ENCODE measurements at places on chromosomes 13 and 19.

DNA sequence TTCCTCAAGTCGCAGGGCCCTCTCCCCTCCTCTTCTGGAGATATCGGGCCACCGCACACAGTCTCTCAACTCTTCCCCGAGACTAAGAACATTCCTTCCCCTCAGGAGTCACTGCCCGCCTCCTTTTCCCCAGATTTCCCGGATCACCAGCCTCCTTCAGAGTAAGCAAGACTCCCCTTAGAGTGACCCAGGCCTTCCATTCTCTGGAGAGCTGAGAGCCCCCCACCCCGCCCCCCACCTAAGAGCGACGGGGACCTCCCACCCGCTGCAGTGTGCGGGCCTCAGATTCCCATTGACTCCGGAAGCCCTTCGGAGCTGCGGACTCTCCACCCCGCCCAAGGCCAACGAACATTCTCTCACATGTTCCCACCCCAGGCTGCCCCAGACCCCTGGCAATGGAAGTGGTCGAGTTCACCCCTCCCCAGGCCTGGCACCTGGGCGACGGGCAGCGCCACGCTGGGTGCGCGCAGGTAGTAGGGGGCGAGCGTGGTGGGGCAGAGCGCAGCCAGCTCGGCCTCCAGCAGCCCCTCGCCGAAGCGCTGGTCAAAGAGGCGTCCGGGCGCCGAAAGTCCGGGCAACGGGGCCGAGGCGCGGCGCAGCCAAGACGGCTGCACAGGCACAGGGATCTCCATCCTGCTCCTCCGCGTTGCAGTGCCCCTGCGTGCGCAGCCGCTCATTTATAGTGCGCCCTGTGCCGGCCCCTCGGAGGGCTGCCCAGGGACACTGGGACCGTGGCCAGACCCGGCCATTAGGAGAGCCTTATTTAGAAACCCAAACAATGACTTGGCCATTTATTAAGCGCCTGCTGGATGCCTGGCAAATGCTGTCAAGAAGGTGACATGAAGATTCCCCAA, at the start of gene HSPB6:
Gene HSPB6, minus strand, starts transcription at position 653 of the 854 bp plus-strand sequence. Its CDS starts 21 bp downstream, at position 632.
- no peak for DNase-seq

GRCh38 chr13:25175026-25175425, 2.9 kb upstream of the AMER2 start:
- DNase-seq, result no peak

DNA sequence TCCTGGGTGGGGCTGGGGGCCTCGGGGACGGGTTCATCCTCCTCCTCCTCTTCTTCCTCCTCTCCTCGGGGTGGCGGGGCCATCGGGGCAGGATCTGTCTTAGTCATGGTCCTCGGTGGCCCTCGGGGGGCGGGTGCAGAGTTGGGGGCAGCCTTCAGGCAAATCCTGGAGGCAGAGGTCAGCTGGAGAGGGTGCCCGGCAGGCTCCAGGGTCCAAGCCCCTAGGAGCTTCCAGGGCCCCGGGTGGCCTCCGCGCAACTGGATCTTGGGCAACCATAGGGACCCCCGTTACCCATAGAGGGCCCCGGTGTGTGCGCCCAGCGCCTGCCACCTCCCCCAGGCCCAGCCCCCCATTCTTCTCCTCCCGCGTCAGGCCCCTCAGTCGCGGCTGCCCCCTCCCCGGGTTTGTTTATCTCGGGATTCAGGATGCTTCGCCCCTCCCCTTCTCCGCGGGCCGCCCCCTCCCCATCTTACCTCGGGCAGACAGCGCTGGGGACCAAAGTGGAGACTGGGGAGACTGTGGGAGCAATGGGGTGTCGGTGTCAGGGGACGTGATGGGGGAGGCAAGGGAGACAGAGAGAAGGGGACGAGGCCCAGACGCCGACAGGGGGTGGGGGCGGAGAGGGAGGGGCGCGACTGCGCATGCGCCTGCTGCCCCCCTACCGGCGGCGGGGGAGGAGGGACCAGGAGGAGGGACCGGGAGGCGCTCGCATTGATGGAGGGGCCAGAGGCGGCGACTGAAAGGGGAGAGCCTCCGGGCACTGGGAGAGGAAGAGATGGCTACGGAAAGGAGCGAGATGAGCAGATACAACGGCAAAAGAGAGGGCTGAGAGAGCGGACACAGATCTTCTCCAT, at the start of gene CLIP3:
Gene CLIP3, minus strand, starts transcription at position 623 of the 854 bp plus-strand sequence. Its CDS starts 516 bp downstream, at position 107.
- no peak for DNase-seq

GRCh38 chr13:66994097-66994496, 236.0 kb downstream of the PCDH9 start:
- DNase-seq, result no peak

DNA sequence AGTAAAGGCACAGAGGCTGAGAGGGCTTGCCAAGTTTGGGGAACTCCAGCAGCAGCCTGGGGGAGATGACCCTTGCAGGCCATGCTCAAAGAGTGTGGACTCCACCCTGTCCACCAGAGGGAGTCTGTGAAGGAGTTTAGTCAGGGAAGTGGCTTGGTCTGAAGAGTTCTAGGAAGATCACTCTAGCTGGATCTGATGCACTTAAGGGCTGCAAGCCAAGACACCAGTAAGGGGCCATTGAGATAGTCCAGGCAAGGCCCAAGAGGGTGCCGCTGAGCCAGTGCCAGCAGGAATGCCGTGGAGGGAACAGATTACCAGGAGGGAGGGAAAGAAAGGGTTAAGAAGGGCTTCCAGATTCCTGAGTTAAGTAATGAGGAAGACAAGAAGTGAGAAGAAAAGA, 68.7 kb downstream of the ZAR1L start:
- no peak for DNase-seq

DNA sequence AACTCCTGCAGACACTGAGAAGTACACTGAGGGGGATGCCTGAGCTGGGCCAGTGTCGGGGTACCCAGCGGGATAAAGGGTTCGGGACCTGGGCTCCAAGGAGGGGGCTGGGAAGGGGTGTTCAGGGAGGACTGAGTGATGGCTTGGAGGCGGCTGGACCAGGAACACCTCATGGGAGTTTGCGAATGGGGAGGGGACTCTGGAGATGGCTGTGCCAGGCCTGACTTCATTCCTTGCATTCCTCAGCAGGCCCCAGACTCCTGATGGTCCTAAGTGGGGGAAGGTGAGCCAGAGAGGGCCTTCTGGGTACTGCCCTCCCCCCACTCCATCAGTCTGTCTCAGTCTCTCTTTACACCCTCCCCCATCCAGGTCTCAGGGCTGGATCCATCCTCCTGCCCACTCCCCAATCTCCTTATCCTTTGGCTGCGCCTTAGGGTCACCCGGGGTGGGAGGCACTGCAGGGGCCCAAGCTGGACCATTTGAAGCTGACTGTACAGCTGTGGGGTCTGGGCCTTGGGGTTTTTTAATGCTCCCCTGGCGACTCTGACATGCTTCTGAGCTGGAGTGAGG, 13.8 kb downstream of the PAK4 start:
- DNase-seq, result no peak

DNA sequence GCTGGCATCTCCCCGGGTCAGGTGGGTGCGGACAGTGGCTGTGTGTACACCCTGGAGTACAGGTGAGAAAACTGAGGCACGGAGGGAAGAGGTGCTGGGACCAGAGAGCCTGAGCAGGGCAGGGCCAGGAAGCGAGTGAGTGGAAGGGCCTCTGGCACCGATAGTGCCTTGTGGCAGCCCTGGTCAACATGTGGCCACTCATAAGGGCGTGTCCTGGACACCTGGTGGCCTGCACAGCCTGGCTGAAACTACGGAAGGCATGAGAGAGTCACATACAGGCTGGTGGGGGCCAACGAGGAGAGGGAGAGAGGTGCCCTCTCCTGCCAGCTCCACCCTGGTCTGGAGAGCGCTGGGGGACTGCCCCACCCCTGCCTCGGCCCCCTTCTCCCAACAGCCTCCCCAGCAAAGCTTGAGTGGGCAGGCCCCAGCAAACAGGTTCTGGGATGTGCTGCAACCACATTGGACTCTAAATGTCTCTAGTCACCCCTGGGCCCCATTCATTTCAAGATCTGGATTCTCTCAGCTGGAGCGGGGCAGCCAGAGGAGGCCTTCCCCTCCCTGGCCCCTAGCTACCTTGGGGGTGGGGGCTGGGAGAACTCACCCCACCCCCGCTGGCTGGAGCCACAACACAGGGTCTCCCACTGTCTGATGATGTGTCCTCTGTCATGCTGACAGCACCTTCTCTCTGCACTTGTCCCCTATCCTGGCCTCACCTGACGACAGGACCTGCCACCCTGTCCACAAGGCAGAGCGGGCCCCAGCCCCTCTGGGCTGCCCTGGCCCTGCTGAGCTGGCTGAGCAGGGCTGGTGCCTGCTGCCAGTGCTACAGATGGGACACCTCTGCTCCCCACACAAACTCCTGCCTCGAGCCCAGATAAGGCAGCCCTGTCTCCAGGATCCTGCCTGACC, 5.8 kb downstream of the CBARP start:
- DNase-seq, result no peak

DNA sequence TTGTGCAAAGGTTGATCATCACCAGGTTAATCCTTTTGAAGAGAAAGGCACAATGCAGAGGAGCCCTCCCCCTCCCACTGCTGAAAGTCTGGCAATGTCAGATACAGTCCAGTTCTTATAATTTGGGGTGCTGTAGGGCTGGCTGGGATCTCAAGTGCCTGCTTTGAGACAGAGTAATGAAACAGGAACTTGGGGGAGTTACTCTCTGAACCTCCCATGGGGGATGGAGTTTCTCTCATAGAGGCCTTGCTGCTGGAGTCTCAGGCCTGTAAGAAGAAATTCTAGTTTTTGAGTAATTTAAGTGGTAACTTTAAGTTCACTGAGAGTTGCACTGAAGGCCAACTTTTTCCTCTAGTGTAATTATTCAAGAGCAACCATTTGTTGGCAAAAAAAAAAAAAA, 410.5 kb downstream of the KCNRG start:
- DNase-seq, result no peak

DNA sequence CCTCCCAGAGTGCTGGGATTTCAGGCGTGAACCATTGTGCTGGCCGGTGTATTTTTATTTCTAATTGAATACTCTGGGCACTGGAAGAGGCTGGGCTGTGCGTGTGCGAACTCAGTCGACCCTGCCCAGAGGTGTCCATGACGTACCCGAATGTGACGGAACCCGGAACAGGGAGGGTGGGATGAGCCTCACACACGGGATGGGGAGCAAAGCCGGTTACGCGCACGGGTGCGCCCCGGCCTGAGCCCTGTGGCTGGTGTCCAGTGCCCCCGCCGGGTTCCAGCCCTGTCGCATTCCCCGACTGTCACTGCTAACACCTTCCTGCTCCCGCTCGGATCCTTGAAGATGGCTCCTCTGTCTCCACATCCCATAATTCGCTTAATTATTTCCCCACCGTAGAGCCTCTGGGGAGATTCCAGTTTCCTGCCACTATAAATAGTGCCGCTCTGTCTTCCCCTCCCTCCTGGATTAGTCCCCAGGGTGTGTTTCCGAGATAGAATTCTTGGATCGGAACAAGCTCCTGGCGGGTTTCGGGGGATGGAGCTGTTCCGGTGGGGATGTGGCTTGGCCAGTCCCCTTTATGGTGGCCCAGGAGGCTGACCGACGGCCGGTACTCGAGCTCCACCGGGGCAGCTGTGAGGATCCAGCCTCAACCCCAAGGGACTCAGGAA, 22.0 kb downstream of the SBNO2 start:
- no peak for DNase-seq

GRCh38 chr19:57047743-57048142, 72.0 kb upstream of the USP29 start:
- no peak for DNase-seq

GRCh38 chr13:112469071-112469745, 93.1 kb downstream of the SPACA7 start:
- no peak for DNase-seq

DNA sequence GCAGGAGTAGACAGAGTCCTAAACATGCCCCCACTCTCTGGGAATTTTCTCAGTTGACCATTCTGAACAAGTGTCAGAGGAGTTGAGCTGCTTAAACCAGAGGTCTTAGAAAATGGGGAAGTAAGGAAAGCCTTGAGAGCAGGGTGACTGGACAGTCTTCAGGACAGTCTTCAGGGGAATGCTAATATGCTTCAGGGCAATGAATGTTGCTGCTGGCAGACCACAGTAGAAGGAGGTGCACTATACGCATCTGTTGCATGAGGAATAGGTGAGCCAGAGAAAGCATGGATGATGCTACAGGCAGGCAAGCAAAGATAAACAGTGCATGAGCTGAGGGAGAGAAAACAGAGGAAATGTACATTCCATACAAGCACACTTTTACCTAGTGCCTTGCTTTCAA, 196.6 kb upstream of the GPR12 start:
- DNase-seq, result no peak

DNA sequence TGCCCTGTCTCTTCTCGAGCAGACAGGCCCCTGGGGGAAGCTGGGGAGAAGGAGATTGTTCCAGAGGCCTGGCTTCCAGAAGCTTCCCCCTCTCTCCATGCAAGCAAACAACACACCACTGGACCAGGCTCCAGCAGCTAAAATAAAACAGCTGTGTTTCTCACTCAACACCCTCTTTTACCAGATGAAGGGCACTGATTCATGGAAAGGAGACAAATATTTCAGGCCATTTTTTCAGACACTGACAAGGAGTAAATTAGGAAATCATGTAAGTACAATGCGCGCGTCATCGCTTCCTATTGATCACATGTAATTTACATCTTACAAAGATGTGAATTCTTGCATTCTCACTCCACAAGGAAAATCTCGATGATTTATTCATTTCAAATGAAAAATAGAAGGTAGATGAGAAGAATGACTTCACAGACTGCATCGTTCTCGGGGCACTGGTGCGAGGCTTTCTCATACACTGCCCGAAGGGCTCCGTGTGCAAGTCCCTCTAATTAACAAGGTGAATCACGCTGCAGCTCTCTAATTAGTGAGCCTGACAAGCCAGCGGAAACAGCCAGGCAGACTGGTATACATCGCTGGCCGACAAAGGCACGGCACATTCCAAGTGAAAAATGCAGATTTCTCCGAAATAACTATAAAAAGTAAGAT, 153.6 kb downstream of the KCTD15 start:
- DNase-seq, result no peak
